GM23248 (cell line): ENCODE measurements at places on chromosomes 4 and X. TPM values are rescaled to one million over a fixed set of nuclear protein-coding genes. Genes with fewer than 3 reads are reported as not detected.

DNA sequence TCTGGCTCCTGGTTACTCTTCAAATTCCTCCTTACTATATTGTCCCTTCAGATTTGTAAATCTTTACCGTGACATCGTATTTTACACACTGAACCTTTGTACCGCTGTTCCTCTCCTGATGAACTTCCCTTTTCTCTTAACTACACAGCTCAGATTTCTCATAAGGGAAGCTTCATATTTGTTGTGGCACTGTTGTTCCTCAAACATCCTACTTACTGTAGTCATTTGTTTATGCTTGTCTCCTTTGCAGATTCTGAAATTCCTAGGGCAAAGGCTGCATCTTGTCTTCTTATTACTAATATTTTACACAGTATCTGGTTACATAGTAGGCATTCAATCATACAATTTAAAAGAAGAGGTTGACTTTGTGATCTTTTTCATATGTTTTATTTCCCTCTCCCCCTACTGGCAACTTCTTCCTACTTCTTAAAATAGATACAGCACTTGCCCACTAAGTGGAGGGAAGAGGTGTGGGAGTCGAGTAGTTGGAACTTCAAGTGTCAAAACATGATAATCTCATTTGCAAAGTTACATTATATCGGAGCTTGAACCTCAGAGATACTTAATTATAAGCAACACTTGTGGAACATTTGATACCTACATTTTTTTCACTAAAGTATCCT is 50.0 kb downstream of the TET2 start:
- peak; percentile 10 for DNase-seq

DNA sequence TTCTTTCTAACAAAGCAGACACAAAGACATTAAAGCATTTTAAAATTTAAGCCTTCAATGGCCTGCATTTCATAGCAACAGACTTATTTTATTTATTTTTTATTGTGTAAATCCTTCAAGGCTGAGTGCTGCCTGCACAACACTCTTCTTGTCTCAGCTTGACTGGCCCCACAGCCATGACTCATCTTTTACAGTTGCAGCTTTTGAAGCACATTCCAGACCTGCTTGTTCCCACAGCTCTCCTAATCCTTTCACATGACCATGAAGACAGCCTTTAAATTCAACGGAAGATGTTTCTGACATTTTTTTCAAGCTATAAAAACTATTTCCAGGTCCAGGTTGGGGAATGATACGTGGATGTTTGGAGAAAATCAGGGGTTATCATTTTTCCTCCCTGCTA is 276.9 kb upstream of the TACR3 start:
- DNase-seq, result peak; percentile 69

The USP26 gene
- polyA plus RNA-seq, result not detected in 2 replicates

DNA sequence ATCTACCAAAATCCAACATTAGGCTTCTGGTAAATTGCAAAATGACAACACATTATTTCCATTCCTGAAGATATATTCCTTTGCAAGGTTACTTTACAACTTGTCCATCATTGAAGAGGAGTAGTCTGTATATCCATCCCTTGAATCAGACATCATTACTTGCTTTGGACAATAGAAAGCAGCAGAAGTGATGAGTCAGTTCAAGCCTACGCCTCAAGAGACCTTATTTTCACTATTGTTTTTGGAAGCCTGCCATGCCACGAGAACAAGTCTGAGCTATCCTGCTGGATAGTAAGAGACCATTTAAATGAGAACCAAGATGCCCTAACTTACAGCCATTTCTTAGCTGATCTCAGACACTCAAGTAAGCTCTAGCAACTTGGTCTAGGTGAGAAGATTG is 246.0 kb upstream of the HHIP start:
- peak; percentile 72 for DNase-seq

GRCh38 chrX:150692296-150692695 is 900 bp upstream of the MTMR1 start:
- no peak for DNase-seq

DNA sequence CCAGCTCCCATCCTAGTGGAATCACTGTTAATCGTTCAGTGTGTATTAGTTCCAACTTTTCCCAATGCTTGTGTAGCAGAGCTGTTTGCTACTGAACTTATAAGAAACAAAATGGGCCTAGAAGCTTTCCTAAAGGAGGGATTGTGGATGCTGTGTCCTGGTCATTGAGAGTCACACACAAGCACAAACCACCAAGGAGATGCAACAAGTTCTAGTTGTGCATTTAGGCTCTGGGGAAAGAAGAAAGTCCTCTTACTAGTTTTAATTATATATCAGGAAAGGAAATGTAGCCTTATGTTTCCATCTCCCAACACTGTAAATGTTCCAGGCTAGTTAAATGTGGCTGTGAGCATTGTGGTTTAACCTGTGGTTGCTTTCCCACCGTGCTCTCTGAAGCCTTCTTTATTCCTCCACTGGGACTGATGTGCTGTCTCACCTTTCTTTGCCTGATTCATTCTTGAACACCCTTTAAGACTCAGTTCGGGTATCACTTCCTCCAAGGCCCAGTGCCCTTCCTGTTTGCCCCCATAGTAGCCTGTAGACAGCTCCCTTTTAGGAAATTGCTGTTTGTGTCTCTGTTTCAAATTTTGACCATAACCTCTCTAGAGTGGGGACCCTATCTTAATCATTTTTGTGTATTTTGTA is 34.3 kb downstream of the ATP10D start:
- DNase-seq, result no peak

The GPR173 gene
- polyA plus RNA-seq, result 0.09 and 0.24 TPM in 2 replicates

DNA sequence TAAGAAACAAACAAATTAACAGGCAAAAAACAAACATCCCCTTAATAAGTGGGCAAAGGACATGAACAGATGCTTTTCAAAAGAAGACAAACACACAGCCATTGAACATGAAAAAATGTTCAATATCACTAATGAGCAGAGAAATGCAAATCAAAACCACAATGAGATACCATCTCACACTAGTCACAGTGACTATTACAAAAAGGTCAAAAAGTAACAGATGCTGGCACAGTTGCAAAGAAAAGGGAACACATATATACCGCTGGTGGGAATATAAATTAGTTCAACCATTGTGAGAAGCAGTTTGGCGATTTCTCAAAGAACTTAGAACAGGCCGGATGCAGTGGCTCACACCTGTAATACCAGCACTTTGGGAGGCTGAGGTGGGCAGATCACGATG is 146.1 kb upstream of the NEIL3 start:
- DNase-seq, result peak; percentile 39

The SRPK3 gene
- 0.53 and 1.1 TPM in 2 replicates for polyA plus RNA-seq

DNA sequence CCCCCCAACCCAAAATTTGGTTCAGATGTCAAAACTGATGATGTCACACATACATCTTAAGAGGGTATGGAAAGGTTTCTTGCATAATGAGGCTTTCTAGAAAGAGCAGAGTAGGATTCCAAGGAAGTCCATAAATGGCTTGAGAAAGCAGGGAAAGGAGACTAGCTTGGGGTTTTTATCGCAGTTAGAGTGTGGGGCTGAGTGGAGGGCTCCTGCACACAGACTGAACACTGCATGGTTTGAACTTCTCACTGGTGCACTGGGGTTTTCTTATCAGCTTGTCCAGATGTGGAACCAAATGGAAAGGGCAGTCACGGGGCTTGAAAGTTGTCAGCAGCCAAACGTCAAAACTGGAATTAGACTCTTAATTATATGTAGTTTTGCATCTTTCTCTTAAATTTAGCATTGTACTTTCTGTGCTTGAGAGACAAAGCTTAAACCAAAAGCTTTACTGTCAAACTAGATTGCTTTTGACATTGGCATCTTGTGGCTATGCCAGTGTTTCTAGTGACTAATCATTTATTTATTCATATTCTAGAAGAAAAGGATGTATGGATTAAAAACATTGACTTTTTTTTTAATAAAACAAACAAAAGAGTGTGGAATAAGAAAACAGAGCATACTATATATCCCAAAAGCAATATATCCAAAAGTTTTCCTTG is 78.3 kb upstream of the STIM2 start:
- DNase-seq, result no peak

- peak; percentile 75 for DNase-seq
Measured at GRCh38 chr4:15805583-15806517, 27.7 kb downstream of the CD38 start.

The ADH7 gene
- polyA plus RNA-seq, result not detected in 2 replicates

The GYG2 gene
- polyA plus RNA-seq, result 0.86 and 1.2 TPM in 2 replicates

- no peak for DNase-seq
Measured at GRCh38 chrX:45240301-45240700, 39.6 kb upstream of the DIPK2B start.

The ADGRG2 gene
- 0.09 and 0.10 TPM in 2 replicates for polyA plus RNA-seq

DNA sequence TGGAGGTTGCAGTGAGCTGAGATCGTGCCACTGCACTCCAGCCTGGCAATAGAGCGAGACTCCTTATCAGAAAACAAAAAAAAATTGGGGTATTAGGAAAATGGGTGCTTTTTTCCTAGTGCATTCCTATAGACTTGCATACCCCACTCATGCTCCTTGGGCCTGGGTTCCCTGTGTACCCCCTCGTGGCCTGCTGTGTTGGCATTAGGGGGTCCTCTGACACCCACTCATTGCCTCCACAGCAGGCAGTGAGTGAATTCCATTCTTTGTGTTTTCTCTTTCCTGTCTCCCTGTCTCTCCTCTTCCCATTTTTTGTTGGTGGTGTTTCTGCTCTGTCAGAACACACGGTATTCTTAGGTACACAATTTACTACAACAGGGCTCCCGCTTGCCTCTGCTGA is 42.8 kb downstream of the TNIP2 start:
- DNase-seq, result no peak

DNA sequence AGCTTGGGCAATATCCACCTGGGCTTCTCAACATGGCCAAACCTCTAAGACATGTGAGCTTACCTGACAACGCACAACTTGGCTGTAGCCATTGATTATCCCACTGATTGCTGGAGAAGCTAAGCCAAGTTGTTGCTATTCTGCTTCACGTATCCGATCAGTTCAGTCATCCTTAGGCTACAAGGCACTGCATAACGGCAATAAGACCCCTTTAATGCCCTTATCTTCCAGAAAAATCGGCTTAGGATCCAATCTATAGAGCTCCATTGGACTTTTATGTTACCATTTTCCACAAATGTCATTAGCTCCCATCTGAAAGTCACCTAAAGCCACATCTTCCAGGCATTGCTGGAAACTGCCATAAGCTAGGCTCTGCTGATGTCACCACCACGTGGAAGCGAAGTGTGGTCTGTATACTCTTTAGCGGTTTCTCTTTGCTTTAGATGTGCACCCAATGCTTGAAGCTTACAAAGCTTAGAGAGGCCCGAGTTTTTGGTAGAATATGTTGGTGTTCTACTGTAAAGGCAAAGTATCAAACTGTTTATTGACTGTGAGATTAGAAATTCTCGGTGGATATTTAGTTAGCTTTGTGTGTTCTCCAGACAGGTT is 163.1 kb downstream of the CPE start:
- no peak for DNase-seq

GRCh38 chr4:155307731-155308277 is 69.0 kb downstream of the MAP9 start:
- no peak for DNase-seq

The TRIML2 gene
- not detected in 2 replicates for polyA plus RNA-seq

The CC2D2A gene
- 11.5 and 12.2 TPM in 2 replicates for polyA plus RNA-seq

The FREM3 gene
- polyA plus RNA-seq, result not detected in 2 replicates

DNA sequence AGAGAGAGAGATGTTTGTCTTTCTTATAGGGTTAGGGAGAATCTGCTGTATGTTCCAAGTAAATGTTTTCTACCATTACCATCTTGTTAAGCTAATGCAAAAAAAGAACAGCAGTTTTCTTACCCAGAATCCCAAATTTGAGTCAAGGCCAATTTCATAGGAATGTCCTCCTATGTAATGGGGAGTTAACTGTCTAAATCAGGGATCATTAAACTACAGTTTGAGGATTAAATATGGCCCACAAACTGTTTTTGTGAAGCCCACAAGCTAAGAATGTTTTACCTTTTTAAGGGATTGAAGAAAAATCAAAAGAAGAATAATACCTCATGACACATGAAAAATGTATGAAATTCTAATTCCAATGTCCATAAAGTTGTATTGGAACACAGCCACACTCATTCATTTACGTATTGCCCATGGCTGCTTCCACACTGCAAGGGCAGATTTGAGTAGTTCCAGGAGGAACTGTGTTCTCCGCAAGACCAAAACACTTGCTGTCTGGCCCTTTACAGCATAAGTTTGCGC is 113.2 kb upstream of the SPRY1 start:
- DNase-seq, result no peak

The UPF3B gene
- 6.0 and 6.7 TPM in 2 replicates for polyA plus RNA-seq

DNA sequence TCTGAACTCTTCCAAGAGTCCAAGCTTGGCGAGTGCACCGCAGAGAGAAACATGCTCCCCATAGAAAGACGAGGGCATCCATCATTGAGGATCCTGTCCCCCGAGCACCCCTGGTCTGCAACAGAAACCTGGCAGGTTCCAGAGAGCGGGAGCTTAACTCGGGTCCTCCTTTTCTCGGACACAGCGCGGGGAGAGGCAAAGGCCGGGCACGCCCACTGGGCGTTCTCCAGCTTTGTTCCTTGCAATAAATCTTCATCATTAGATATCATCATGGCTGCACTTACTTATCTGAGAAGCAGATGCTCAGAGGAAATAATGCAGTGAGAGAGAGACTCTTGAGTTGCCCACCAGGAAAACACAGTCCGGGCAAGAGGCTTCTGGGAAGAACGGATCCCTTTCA is 90.1 kb upstream of the PSAPL1 start:
- DNase-seq, result no peak

The LEF1 gene
- polyA plus RNA-seq, result 0.23 TPM in 1 of 2 replicates, not detected in the other

The SHROOM2 gene
- 0.63 and 0.68 TPM in 2 replicates for polyA plus RNA-seq

The FAM47E gene
- not detected in 2 replicates for polyA plus RNA-seq

GRCh38 chr4:158172261-158173258 is at the start of gene GASK1B:
TSS of gene GASK1B (minus strand) at chr4:158173025. CDS start at chr4:158171375, 1,650 bp downstream.
- DNase-seq, result peak; percentile 75

DNA sequence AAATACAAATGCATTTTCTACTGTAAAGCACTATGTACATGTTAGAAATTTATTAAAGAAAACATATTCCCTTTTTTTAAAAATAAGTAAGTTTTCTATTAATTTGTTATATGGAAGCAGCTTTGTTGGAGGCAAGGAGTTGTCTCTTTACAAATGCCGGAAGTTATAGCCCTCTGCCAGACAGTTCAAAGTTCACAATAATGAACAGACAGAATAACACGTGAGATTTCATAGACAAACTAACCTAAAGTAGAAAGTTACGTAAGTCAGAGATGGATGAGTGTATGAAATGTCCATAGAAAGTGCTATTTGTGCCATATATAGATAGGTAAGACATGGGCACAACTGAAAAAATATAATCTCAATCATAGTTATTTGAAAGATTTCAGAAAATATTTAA is 43.9 kb upstream of the NEIL3 start:
- no peak for DNase-seq

DNA sequence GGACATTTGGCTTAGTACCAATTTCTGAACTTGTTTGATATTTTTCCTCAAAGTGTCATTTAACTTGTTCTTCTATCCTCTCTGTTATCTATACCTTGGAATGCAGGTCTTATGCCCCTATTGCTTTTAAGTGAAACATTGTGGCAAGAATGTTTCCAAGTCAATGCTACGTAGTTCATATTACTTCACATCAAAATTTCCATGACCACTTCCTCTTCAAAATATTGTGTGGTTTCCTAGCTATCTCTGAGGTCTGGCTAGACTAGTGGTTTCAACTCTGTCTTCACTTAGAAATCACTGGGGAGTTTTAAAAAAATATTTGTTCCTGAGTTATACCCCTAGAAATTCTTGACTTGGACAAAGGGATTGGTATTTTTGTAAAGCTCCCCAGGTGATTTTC is 20.2 kb upstream of the RASGEF1B start:
- DNase-seq, result no peak

- DNase-seq, result no peak
Measured at GRCh38 chrX:13522811-13523210, 46.6 kb upstream of the EGFL6 start.
